NCI-H446 (cell line): ENCODE measurements at places on chromosomes 5 and 9.

- DNase-seq: no peak
Measured at GRCh38 chr9:37390759-37391158, 31.7 kb upstream of the GRHPR start.

GRCh38 chr9:88280816-88281382 is 107.3 kb upstream of the SPIN1 start:
- DNase-seq: no peak

DNA sequence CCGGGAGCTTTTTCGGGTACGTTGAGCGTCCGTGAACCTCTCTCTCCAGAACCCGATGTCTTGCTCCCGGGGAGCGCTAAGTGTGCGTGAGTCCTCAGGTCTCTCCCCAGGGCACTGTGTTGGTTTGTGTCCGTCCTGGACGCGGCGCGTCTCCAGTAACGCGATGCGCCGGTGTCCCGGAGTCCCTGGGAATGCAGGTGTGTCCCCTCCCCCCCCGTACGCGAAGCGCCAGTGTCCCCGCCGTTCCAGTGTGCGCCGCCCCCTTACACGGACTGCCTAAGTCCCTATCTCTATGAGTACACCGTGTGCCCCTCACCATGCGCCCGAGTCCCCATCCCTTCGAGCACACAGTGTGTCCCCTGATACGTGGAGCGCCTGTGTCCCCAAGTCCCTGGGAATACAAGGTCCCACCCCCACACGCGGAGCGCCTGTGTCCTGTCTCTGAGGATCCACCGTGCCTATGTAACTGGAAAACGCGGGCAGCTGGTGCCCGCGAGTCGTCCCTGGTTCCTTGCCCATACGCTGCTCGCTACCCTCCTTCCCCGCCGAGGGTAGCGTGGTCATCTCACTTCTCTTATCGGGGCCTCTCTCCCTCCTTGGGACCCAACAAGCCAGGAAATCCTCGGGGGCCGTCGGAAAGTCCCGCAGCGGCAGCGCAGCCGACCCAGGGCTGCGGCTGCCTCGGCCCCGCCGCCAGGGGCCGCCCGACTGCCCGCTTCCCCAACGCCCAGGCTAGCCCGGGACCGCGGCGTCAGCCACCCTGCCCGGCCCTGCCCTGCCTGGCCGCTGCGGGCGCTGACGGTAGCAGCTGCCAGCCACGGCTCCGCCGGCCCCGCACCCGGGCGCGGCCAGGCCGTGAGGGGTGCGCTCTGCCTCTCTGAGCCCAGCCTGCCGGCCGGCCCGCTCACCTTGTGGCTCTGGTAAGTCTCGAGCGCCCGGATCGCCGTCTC is 709 bp downstream of the ELL2 start:
- peak; percentile 27 for DNase-seq

GRCh38 chr9:98804083-98804482 is 3.4 kb upstream of the GALNT12 start:
- no peak for DNase-seq

DNA sequence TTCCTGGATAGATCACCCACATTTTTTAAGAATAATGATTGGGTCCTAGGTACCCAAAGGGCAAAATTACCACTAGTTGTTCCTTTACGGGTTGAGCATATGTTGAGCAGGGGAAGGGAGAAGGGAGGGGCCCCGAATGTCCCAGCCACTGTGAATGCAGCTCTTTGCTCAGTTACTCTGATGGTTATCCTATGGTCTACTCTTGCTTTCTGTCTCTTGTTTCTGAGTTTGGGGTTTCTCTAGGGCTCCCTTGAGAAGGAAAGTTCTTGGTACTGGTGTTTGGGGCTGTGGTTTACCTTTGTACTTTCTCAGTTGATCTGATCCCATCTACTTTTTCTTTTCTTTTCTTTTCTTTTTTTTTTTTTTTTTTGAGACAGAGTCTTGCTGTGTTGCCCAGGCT is 55.6 kb downstream of the ALG2 start:
- DNase-seq: no peak

DNA sequence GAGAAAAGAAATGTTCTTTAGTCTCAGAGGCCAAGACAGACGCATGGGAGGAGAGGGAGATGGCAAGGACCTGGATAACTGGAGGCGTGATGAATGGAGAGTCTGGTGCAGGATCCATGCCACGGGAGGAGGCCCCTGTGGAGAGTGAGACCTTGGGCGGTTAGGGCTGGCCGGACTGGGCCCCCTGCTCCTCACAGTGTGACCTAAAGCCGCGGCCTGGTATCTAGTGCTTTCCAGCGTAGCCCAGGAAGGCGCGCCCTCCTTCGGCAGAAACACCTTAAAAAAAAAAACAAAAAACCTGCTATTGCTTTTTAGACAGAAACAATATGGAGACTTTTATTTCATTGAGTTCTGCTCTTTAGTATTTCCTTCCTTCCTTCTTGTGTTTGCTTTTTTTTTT is 33.1 kb downstream of the SCGB3A1 start:
- no peak for DNase-seq

DNA sequence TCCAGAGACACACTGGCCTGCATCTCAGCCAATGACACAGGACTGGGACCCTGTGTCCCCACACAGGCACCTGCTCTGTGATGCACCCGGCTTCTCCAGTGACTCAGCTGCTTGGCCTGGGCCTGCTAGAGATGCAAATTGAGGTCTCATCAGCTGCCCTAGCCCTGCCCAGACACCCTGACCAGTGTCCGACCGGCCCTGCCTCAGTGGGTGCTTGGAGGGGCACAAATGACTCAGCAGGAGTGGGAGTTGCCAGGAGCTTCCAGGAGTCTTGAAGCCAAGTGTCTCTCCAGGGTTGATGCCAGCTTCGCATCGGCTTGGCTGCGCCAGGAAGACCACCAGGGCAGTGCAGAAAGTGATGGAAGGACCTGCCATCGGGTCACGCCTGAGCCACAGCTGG is 148.2 kb downstream of the ICE1 start:
- no peak for DNase-seq

DNA sequence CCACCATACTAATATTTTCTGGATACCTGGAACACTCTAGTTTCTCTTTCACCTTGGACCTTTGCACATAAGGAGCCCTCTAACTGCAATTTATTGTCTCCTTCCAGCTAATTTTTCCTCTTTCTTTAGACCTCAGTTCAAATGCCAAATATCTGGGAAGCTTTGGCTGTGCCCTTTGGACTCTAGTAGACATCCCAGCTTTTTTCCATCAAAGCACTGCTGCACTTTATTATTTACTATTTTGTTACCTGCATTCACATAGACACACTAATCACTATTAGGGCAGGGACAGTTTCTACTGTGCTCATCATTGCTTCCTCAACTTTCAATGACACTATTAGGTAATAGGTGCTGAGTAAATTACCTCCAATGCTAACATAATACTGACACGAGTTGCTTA is 2.1 kb downstream of the RIGI start:
- DNase-seq: no peak

GRCh38 chr9:104831681-104832080 is 67.8 kb downstream of the NIPSNAP3B start:
- no peak for DNase-seq

- no peak for DNase-seq
Measured at GRCh38 chr5:61519728-61520277, 187.7 kb downstream of the ZSWIM6 start.

GRCh38 chr5:102798104-102798785 is 43.1 kb downstream of the PAM start:
- DNase-seq: no peak

DNA sequence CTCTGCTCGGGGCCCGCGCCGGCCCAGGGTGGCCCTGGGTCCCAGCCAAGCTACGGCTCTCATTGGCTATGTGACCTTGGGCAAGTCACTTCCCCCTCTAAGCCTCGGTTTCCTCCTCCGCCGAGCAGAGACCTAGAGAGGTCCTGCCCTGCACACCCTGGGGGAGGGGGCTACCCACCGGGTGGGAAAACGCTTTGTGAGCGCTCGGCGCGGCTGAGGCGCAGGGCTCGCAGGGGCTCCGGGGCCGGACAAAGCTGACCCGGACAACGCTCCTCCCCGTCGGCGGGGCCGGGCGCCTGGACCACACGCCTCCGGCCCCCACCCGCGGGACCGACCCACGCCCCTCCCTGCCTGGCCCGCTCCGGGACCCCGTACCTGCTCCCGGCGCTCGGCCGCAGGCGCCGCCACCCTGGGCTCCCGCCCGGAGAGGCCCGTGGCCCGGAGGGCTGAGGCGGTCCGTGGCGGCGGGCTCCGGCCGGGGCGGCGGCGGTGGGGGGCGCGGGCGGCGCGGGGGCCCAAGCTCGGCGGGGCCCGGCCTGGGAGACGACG is 85.7 kb upstream of the MELK start:
- no peak for DNase-seq

- no peak for DNase-seq
Measured at GRCh38 chr5:82820961-82821845, 256.0 kb downstream of the TMEM167A start.

DNA sequence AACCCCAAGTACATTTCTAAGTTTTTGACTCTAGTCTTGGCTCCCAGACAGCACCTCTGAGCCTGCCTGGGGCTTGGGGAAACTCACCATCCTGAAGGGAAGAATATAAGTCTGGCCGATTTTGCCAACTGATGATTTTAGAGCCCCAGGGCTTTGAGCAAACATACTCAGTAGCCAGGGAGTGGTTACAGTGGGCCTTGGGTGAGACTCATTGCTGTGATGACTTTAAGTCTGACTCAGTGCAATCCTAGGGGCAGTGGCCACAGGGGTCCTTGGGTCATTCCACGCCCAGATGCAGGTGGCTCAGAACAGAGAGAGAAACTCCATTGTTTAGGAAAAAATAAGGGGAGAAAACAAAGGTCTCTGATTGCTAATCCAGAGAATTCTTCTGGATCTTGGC is 312.0 kb upstream of the EDIL3 start:
- DNase-seq: no peak

GRCh38 chr5:22852807-22853660 is at the start of gene CDH12:
Gene CDH12 (minus strand): TSS chr5:22853344.
- peak; percentile 42 for DNase-seq

DNA sequence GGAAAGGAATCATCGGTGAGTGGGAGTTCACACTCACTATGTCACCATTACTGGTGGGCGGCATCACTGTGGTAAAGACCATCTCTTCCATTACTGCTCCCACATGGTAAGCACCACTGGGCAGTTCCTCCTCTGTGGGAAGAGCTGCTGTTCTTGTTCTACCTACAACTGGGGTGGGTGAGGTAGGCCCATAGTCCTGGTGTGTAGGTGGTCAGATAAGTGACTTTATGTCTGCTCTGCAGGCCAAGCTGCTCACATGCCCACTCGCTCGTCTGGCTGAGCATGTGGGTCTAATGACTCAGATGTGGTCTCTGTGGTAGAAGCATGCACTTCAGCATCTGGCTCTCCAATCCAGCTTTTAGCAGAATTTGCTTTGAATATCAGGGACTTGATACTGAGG is 82.9 kb downstream of the TMEM215 start:
- no peak for DNase-seq

DNA sequence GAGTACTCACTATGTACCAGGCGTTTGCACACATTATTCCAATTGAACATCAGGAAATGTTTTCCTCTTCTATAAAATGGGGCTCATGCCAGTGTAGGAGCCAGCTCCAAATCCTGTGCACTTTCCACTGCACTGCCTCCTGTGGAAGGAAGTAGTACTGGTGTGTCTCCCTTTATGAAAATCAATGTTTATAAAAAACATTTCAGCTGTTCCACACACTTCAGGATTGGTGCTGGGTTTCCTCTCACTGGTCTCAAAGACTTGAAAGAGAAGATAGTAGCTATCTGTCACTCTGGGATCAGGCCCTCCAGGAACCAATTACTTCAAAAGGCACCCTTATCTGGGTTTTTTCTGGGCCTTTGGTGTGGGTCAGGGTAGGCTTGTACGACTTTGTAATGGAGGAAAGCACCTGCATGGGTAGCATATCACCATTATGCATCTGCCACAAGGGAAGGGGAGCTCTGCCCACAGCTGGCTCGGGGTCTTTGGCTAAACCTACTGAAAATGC is 32.5 kb downstream of the RAB14 start:
- no peak for DNase-seq

- DNase-seq: no peak
Measured at GRCh38 chr5:138539791-138540190, 3.2 kb downstream of the ETF1 start.

- DNase-seq: no peak
Measured at GRCh38 chr5:3326841-3327232, 268.8 kb upstream of the IRX1 start.

DNA sequence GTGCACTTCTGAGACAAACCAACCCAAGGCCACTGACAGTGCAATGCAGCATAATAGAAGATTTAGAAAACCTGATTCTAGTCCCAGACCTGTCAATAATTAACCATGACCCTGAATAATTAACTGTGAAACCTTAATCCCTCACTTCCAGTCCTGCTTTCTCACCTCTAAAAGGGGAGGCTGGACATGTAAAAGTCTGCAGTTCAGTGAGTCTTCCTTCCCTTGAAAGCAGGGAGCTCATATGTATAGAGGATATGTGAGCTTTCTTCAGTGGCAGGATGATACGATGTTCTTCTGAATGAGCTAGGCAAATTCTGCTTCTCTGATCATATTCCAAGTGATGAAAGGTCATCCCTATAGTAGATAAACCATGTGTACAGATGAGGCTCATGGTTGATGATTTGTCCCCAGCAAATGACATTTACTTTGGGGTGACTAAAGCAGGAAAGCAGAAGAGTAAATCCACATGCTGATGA is 2.9 kb downstream of the KCNV2 start:
- no peak for DNase-seq

- DNase-seq: no peak
Measured at GRCh38 chr5:16582081-16582480, 34.7 kb downstream of the RETREG1 start.

DNA sequence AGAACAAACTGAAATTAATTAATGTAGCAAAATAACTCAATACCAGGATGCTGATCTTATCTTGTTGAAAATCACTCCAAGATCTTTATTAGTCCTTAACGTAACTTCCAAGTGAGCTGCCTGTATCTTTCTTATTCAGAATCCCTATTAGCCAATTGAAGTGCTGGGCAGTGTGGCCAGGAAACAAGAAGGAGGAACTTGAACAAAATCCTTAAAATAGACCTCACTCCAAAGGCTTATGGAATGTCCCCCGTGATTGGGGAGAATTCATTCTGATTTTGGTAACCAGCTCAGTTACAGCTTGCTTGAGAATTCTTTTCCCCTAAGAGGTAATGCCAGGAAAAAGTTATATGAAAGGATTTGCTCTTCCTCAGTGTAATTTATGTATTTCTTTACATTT is 171.0 kb downstream of the DEPDC1B start:
- DNase-seq: no peak

- DNase-seq: no peak
Measured at GRCh38 chr5:45279109-45279508, 417.1 kb downstream of the HCN1 start.

- DNase-seq: no peak
Measured at GRCh38 chr5:9040475-9040874, 505.4 kb downstream of the SEMA5A start.

GRCh38 chr5:115801152-115801551 is 15.3 kb downstream of the CDO1 start:
- DNase-seq: no peak

DNA sequence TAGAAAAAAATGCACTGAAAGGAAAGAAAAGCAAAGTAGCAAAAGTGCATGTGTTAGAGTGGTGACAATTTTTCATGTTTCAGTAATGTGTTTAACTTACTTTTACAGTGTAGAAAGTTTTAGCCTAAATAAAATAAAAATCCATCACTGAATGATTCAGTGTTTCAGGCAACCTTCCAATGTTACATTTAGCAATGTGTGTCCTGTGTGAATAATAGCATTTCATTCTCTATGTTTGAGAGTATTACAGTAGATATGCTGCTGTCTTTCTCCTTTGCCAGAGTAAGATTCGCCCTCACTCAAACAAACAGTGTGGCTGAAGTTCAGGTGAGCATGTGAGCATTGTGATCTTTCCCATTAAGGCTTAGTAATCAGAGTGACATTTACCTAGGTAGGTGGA is 171.1 kb downstream of the TARS1 start:
- DNase-seq: no peak
